ENCODE measurements at places on chromosomes 1 and 21. TPM values are rescaled to one million over a fixed set of nuclear protein-coding genes. Genes with fewer than 3 reads are reported as not detected.

SPATA21 gene
- not detected for total RNA-seq

ERO1B gene
- total RNA-seq = 3.3 TPM

OR2M3 gene
- total RNA-seq = not detected

USP21 gene
- total RNA-seq = 7.3 TPM

S100PBP gene
- total RNA-seq = 37.5 TPM

ANKRD35 gene
- 0.85 TPM for total RNA-seq

ANKRD34A gene
- 0.28 TPM for total RNA-seq

VWA5B1 gene
- total RNA-seq = not detected

KCNJ15 gene
- total RNA-seq = 0.38 TPM

SLC22A15 gene
- total RNA-seq = 1.3 TPM

GIPC2 gene
- 5.9 TPM for total RNA-seq
